ENCODE measurements at places on chromosomes 6 and 20.

GRCh38 chr20:43903953-43904826, 10.5 kb upstream of the TOX2 start:
- no peak for DNase-seq

- no peak for DNase-seq
Measured at GRCh38 chr6:43178150-43178549, 3.8 kb upstream of the CUL9 start.

GRCh38 chr20:38208088-38208487, 43.0 kb upstream of the TGM2 start:
- DNase-seq: no peak

GRCh38 chr6:148790817-148791216, 44.0 kb downstream of the UST start:
- DNase-seq: no peak

DNA sequence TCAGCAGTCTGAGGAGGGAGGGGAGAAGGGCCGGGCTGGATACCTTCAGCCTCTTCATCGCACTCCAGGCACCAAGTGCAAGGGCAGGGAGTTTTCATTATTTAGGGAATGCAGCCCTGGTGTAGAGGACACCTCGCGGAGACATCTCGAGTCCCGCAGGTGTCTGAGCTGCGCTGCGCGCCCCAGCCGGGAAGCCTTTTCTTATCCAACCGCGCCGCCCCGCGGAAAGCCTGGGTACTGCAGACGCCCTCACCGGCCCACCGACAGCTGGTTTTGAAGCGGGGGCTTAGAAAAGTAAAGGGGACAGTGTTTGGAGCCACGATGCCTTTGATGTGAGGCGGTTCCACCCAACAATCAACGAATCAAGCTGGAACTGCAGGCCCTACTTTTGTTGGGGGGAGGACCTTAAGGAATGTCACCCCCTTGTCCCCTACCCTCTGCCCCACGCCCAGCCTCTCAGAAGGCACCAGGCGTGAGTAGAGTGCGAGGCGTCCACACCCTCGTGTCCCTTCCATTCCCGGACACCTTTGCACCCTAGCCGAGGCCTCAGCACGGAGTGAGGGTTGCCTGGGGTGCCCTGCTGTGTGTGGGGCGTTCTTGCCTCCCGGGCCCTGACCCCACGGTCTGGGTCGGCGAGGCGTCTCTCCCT, 8.6 kb downstream of the NKX2-2 start:
- DNase-seq: peak; percentile 65

GRCh38 chr6:44007818-44008621, 119.2 kb downstream of the MRPL14 start:
- DNase-seq: no peak

GRCh38 chr6:27505209-27506027, 32.5 kb upstream of the ZNF184 start:
- DNase-seq: peak; percentile 95

DNA sequence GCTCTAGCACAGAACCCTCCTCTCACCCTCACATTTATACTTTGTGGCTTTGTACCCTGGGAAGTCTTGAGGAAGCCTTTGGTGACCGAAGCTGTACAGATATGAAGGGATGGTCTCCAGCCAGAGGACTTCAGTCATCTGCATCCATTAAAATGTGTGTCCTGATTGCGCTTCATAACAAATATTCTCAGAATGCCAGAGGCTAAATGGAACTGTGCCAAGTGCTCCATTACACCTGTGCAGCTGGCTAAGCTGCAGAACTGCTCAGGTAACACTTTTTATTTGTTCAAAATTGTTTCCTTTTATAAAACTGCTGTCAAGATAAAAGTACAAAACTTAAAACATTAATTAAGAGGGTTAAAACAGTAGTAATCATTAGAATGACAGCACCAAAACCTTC, 22.3 kb downstream of the TPBG start:
- no peak for DNase-seq

DNA sequence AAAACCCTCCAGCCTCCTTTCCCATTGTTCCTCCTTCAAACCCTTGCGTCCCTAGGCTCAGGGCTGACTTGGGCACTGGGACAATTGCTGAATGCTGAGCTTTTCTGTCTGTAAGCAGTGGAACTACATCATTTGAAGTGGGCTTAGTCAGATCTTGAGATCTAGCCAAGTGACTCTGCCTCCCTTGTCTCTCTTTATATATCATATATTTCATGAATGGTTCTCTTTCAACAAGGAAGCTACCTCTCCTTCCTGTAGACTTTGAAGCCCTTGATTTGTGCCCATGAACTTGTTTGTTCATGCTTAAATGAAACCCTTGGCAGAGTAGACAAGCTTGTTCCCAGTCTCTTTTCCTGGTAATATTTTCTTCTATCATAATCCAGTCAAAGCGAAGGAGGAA, 60.0 kb upstream of the KIF13A start:
- DNase-seq: peak; percentile 72

Data from HT1080 (cell line).